Posterior vena cava (tissue), 2 donors: ENCODE measurements at places on chromosomes 16 and 17. TPM values are rescaled to one million over a fixed set of nuclear protein-coding genes. Genes with fewer than 3 reads are reported as not detected.
A peak's percentile ranks its signal among the peaks of the same experiment; 100 is the strongest.

DNA sequence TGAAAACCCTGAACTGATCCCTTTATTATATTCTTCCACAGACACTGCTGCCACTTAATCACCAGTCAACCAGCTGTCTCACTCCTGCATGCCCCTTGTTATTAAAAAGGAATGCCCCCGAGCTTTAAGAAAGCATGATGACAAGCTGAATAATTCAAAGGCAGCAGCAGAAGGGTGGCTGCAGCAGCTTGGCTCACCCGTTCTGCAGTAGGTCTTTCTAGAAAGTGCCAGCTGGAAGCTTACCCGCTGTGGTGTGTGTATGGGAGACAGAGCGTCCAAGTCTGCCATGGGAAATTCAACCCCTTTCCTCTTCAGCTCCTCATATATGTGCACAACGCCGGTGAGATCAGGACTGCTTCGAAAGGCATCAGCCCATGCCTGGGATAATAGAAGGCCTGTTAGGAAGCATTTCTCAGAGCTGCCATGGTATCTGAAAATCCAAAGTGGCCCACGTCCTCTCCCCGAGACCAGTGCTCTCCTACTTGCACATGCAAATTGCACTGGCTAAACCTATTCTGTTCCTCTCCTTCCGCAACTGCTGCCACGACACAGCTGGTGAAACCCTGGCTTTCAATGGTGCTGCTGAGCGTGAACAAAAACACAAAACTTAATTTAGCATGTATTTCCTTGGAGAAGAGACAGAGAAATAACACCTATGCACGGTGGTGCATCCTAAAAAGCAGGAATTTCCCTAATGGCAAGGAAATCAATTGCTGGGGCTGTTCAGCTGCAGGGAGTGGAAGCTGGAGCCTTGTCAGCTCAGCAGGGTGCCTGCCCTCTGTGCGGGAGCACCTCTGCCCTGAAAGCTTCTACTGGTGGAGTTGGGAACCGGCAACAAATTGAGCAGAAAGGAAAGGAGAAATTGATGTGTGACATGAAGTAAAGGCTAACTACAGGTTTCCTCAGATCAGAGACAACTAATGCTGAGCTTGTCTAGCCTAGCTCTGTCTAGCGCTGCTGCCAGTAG, 47.9 kb upstream of the SREBF1 start:
- no peak for DNase-seq

DNA sequence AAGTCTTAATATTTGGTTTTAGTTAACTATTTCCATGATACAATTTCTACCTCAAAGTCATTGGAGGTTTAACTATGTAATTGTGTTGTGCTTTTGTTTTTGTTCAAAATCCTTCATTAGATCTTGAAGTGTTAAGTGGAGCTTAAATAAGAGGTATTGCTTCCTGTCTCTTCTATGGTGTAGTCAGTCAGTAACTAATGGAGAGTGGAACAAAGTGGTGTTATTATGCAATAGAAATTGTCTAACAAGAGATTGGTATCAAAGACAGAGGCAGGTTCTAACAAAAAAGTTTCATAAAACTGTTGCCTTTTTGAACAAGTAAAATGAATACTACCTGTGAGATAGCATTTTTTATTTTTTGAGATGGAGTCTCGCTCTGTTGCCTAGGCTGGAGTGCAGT, 45.2 kb downstream of the GRB7 start:
- DNase-seq = no peak

DNA sequence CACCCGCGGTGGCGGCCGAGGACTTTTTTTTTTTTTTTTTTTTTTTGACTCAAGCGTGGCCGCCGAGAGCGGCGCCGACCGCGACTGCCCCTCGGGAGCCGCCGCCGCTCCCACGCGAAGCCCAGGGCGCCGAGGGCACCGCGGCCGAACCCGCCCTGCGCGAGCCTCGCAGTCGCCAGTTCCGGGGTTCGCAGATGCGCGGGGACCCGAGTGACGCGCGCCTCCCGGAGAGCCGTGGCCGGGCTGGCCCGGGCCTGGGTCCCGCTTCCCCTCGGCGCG, 1.1 kb downstream of the METRNL start:
- no peak for DNase-seq

- DNase-seq = peak; percentile 88
These were observed 123.8 kb downstream of the SMG6 start for GRCh38 chr17:2179615-2180295.

DNA sequence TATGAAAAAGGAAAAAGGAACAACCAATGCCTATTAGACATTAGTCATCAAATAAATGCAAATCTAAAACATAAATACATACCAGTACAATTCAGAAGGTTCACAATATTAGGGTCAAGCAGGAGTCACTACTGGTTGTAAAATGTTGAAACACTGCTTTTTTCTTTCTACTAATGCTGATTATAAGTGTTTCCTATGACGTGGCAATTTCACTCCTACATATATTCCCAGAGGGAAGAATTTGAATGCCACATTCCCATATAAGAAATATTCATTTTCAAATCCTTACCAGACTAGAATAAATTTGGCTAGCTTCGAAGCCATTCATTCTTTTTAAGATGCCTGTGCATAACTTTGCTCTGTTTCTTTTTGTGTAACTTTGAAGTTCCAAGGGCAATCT, 2.6 kb upstream of the KRTAP9-2 start:
- DNase-seq = no peak

- DNase-seq = peak; percentile 82
These were observed 2.0 kb downstream of the HAS3 start for GRCh38 chr16:69107316-69107962.

DNA sequence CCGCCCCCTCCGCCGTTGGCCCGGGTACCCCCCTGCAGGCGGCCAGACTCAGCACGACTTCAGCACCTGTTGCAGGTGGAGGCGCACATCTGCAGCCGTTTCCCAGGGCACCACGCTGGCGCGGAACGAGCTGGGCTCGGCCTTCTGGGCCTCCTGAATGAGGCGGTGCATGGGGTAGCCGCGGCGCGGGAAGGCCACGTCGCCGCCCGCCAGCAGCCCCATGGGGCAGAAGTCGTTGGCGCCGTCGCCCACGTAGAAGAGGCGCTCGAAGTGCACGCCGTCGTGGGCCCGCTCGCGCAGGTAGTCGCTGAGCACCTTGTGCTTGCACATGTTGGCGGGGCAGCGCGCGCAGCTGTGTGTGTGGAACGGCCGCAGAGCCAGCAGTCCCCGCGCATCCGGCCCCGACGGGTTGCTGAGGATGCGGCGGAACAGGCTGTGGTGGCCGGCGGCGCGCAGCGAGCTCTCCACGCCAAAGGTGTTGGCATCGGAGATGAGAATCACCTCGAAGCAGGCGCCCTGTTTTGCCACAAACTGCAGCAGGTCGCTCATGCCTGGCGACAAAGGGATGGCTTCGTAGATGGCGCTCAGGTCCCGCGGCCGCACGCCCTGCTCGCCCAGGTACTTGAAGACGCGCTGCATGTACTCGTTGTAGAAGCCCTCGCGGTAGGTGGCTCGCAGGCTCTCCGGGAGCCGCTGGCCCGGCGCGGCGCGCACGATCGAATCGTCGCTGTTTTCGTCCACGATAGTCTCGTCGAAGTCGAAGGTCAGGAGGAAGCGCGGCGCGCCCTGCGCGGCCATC, 6.2 kb downstream of the PHOSPHO1 start:
- DNase-seq = peak; percentile 85

DNA sequence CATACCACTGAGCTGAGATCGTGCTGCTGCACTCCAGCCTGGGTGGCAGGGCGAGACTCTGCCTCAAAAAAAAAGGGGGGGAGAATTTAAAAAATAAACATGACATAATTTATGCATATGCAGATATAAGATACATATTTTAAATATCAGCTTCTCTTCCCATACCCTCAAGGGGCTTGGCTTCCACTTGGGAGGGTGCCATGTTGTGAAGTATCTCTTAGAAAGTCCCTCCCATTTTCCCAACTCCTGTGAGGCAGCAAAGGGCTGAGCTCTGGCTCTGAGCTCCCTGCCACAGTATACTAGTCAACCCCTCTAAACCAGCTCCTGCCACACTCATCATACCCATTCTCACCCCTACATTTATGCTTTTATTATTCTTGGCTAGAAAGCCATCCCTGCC, 39.4 kb downstream of the MYH11 start:
- DNase-seq = no peak

- no peak for DNase-seq
These were observed 25.9 kb downstream of the MYH3 start for GRCh38 chr17:10631048-10631700.

DNA sequence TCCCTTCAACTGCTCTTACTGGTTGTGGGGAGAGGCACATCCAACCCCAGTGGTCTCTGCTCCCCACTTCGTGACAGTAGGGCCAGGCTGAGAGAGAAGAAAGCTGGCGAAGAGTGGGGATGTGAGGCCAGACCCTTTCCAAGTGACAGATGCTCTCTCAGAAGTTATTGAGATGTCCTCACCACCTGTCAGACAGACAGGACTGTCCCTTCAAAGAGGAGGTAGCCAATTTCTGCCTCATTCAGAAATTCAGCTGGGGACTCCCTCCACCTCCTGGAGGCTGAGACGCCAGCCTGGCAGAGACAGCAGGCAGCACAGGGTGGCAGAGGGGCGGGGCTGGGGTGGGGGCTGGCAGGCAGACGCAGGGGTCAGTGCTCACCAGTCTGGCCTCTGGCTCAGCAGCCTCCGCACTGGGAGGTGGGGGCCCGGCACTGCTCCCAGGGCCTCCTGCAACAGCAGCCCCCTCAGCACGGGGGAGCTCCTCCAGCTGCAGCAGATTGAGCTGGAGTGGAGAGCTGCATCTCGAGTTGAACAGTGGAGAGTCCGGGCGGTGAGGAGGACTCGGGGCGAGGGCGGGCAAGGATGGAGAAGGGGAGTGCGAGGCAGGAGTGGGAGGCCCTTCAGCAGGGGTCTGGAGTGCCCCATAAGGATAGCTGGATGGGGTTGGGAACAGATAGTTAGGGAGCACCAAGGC, 9.2 kb downstream of the PER1 start:
- no peak for DNase-seq

DNA sequence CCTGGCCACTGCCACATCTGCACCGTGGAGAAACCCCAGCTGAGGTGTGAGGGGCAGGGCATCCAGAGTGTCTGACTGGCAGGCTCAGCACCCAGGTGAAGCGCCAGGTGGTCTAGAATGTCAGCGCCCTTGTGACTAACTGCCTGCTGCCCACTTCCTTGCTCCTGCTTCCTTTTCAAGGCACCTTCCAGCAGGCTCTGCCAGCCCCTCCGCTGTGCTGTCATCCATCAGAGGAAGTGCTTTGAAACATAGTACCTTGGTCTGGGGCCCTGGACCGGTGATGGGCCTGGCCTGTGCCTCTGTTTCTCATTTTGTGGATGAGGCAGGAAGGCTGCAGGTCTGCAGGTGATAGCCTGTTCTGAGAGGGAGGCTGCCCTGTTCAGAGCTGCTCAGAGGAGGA, 5.5 kb downstream of the SPNS2 start:
- DNase-seq = no peak

DNA sequence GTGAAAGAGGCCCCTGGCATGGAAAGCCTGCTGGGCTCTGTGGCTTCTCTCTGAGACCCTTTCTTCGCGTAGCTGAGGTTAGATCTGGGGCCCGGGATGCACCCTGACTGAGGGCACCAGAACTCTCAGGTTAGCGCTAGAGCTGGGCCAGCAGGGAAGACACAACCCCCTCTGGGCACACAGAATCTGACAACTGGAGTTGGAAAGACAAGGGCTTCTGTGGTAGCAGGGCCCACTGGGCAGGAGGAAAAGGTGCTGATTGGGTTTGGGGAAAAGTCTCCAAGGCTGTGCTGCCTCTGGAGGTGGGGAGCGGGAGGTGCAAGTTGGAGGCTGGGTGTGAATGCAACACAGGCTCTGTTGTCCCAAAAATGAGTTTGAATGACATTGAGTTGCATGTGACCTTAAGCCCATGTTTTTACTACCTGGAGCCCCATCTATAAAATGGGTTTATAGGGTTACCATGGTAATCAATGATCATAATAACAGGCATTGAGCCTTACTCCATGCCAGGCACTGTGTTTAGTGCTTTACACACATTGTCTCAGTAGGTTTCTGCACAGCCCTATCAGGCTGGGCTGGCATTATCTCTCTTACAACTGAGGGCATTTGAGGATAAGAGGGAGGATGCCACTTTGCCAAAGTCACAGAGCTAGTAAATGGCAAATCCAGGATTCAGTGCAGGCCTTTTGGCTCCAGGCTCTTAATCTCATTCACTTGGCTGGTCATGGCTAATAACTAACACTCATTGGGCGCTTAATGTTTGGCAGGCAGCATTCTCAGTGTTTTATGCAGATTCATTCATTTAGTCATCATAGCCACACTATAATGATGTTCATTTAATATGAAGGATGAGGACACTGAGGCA, 9.5 kb upstream of the IGFBP4 start:
- no peak for DNase-seq

DNA sequence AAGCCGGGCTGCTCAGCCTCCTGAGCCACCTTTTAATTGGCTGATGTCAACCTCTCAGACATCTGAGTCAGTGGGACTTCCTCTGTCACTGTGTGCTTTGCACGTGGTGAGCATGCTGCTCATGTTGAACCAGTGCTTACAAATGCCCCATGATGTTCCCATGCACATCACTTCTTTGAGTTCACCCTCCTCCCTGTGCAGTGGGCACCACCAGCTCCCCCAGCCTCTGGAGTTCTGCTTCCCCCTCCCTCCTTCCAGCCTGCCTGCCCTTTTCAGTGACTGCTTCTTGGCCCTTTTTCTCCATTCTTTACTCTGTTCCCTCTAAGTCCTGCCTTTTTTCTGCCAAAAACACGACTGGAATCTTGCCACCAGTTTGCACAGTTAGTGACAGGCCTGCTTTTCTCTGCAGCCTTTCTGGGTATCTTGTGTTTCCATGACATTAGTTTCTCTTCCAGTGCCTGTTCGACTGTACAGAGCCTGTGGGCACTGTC, 41.6 kb downstream of the USP10 start:
- no peak for DNase-seq

DNA sequence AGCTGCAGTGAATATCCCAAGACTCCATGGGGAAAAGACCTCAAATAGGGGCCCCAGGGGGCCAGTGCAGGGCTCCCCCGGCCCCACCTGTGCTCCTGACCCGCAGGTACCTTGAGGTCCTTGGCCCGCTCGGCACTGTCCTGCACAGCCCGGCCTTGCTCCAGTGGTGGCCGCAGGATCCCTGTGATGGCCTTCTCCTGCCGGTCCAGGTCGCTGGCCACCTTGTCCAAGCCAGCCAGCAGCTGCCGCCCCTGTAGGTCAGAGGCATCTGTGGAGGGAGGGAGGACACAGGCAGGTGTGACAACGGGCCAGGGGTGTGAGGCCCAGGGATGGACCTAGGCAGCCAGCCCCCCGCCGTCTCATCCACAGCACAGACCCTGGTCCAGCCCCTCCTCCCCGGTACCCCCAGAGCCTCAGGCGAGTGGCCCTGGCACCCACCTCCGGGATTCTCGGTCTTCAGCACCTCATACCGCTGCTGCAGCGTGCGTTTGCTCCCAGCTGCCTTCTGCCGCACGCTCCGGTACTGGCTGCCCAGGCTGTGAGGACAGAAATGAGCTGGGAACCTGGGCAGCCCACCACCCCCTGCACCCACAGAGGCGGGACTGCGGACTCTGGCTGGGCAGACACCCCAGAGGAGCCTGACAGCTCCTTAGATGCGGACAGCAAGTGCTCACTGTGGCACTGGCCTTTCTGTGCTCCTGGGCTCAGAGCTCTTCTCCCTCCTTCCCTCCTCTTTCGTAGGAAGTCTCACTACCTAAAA, 43.7 kb downstream of the PPL start:
- no peak for DNase-seq

The LITAFD gene
- not detected for total RNA-seq

The VASN gene
- 89.3 TPM for total RNA-seq

The CTRB1 gene
- not detected for total RNA-seq

The RPH3AL gene
- total RNA-seq = 9.7 TPM

The MYO1C gene
- total RNA-seq = 381 TPM

The UMOD gene
- total RNA-seq = not detected

The IRX6 gene
- total RNA-seq = 0.67 TPM
